ENCODE measurements at places on chromosomes 6 and 20.
A peak's percentile ranks its signal among the peaks of the same experiment; 100 is the strongest.

- DNase-seq = no peak
Measured at GRCh38 chr6:138370631-138371451, 6.9 kb upstream of the SMIM28 start.

DNA sequence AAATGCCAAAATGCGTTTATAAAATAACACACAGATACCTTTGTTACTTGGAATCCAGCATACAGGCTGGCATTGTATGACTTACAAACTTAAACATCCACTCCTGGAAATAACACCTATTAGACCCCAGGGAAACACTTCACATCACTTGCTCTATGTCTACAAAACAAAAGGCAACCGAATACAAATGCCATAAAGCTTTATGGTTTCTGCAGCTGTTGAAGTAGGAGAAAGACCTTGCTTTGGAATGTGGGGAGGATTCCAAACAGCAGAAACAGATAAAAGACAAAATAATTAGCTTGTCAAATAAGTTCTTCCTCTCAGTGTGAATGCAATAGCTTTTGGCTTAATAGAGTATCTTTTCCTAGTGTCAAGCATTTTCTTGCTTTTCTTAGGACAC lies 9.8 kb upstream of the AMD1 start:
- DNase-seq = no peak

DNA sequence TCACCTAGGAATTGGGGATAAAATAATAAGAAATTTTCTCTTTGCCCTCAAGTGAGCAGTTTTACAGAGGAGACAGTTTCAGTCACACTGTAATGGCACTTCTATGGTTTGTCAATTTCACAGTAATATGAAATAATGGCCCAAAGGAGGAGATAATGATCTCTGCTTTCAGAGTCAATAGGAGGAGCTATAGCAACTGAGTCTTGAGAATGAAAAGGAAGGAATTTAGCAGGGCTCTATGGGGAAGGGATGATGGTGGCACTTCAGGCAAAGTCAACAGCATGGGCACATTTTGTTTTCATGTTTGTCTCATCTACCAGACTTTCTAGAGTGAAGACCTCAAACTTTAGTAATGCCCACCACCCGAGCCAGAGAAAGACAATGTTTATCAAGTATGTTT lies 138.3 kb upstream of the HMGN3 start:
- no peak for DNase-seq

GRCh38 chr6:54096811-54097210 lies 14.4 kb upstream of the MLIP start:
- no peak for DNase-seq

DNA sequence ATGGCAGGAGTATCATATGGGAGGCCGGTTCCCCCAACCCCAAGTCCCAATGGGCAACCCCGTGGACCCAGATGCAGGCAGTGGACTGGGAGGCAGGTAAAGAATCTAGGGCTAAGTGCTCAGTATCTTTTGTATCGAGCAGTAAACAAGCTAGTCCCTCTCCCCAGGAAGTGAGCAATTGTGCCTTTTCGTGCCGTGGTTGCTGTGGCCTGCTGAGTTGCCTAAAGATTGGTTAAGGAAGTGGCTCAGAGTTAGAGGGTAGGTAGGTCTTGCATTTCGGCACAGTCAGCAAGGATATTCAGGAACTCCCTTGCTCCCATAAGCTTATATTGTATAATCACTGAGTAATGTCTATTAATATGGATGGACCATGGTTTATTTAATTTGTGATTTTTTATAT lies 1.3 kb upstream of the DNAH8 start:
- DNase-seq = no peak

DNA sequence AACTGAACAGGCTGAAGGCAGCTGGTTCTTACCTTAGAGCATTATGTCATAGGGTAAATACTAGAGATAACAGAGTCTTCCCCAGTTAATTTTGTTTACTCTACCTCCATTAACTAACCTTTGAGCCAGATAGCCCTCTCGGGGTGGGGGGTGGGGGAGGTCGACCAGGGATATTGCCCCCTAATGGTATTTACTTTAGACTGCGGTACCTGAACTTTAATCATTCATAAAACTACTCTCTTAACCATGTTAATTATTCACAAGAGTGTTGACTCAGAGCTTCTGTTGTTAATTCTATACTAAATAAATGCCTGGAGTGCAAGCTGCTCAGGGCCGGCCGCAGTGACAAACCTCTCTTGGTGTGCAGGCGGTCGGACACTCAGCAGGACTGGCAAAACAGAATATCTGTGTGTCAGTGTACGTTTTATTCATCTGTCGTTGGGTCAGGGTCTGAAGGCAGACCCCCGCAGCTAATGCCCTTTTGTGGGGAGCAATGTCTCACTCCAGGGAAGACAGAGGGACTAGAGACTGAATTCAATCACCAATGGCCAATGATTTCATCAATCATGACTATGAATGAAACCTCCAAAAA lies 152.4 kb upstream of the COL21A1 start:
- no peak for DNase-seq

DNA sequence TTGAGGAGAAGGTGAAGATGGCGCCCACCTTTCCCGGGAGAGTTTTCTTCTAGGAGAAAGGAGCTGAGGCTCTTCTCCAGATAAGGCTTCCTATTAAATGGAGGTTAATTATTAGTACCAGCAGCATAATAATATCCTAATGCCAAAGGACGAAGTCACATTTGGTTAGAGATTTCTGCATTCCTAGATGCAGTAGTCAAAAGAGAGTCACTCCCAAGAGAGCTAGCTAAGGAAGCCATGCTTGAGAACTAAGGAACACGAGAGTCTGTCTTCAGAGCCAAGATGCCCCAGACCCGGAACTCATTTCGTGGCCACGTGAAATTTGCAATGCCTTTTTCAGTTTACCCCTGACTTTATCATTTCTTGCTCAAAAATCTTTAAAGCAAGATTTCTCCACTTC lies 132.7 kb downstream of the TSHZ2 start:
- peak; percentile 69 for DNase-seq
